Activated naive CD8-positive, alpha-beta T cell treated with anti-CD3 and anti-CD28 coated beads, Interleukin-2, amount 10 ng/mL, durations not matched to agents 7 days and 5 days (primary cell): ENCODE measurements at places on chromosomes 1 and 21. TPM values are rescaled to one million over a fixed set of nuclear protein-coding genes. Genes with fewer than 3 reads are reported as not detected.

DNA sequence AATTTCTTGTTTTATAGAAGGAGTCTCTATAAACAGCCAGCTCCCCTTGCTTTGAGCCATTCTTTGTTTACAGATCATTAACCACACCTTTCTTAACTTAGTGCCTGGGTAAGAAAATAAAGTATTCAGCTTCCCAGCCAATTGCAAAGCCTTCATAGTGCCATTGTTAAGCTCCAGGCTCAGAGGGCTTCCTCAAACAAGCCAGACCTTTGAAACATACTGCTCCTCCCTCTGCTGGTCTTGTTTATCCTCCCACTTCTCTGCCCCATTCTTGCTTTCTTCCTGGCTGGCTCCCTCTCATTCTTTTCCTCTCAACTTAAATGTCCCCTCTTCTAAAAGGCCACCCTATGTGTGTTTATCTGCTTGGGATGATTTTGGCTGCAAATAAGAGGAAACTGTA, 319.4 kb upstream of the ST6GALNAC5 start:
- H3K27ac ChIP-seq = no peak overlapping the region
- H3K4me3 ChIP-seq = no peak overlapping the region
- DNase-seq = no peak
- no peaks in the 10 kb centered on the region for H3K4me1 ChIP-seq

The LDLRAD1 gene
- not detected for total RNA-seq

DNA sequence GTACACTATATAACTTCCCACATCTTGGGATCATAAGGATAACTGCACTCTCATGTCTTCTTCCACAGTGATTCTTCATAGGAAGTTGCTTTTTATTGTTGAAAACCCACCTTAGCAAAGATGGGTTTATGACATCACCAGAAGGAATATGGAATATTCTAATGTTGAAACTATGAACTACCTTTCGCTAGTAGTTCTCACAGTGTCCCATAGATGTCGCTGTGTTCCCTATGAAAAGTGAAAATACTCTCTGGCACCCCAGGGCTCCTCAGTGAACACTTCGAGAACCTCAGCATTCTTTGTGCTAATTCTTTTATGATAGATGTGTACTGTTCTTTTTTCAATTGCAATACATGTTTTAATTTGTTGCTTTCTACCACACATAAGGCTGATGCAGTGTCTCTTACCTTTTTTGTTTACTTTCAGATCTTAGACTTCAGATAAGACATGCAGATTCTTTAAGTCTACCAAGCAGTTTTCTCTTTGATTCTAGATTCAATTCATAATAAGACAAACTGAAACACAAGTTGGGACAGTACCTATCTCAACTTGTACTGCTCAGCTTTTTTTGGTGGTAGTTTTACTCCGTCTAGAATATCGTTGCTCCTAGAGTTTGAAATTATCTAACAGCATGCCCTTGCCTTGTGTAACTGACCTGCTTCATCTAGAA, 90.8 kb downstream of the GTF2B start:
- H3K27me3 ChIP-seq = no peaks in the 10 kb centered on the region
- peak overlapping the region; percentile 36 for H3K27ac ChIP-seq
- H3K36me3 ChIP-seq = peaks cover 43% of the 10 kb centered on the region
- no peak overlapping the region for H3K4me3 ChIP-seq
- DNase-seq = no peak

DNA sequence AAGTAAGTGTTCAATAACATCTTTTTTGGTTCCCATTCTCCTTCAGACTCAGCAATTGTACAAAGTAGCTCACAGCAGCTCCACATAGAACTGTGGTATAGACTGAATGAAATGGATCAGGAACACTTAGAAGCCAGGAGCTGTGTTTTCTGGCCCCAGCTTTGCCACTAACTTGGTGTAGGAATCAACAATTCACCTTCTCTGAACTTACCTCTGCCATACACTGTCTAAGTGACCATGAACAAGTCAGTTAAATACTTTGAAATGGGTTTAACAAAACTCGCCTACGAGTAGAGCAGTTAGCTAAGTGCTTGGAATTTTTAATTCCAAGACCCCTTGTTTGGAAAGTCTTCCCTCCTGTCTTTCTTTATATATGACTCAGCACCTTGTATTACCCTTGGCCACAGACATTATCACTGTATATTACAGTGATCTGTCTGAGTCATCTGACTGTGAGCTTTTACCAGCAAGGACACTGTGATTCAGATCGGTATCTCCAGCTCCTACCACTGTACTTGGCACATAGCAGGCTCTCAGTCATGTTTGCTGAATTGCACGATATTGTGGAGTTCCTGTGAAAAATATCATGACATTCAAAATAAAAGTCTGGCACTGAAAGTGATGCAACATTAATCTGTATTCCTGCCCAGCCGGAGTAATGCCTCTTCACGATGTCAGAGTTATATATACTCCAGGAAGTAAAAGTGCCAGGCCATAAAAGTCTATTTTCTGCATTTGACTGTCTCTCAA, 101.7 kb upstream of the BEND5 start:
- peaks cover 7% of the 10 kb centered on the region for H3K27me3 ChIP-seq
- H3K4me1 ChIP-seq = no peaks in the 10 kb centered on the region
- no peak overlapping the region for H3K27ac ChIP-seq
- H3K4me3 ChIP-seq = no peak overlapping the region
- DNase-seq = no peak

- H3K4me3 ChIP-seq = no peak overlapping the region
- peaks cover 48% of the 10 kb centered on the region for H3K36me3 ChIP-seq
- no peaks in the 10 kb centered on the region for H3K4me1 ChIP-seq
- H3K27me3 ChIP-seq = no peaks in the 10 kb centered on the region
Observed at GRCh38 chr1:99992760-99993467, 23.1 kb downstream of the SLC35A3 start.

DNA sequence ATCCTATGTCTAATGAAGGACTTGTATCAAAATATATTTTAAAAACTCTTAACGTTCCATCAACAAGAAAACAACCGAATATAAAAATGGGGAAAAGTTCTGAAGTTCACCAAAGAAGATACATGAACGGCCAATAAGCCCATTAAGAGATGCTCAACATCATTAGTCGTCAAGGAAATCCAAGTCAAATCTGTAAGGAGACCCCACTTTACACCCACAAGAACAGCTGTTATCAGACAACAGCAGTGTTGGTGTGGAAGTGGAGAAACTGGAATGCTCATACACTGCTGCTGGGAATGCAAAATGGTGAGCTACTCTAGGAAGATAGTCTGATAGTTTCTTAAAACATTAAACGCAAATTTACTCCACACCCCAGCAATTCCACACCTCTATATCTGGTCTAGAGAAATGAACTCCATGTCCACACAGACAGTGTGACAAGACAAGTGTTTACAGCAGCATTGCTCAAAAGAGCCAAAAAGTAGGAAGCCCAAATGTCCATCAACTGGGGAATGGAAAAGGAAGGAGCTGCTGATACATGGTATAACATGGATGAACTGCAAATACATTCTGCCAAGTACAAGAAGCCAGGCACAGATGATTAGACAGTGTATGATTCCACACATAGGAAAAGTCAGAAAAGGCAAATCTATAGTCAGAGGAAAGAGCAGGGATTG, 18.5 kb downstream of the UBE2G2 start:
- H3K36me3 ChIP-seq = peaks cover 21% of the 10 kb centered on the region
- DNase-seq = no peak
- no peak overlapping the region for H3K4me3 ChIP-seq
- H3K27ac ChIP-seq = no peak overlapping the region

DNA sequence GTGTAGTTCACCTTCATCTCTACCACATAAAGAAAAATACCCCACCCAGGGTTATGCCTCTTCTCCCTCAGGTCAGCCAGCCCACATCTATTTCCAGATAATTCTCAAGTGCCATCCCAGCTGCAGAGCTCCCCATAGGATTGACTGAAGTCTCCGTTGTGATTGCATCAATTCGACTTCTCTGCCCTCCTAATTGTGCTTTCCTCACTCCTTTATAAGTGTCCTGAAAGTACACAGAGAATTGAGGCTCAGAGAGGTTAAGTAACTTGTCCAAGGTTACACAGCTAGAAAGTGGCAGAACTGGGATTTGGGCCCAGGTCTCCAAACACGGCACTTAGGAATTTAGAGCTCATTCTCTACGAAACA, 15.0 kb downstream of the ZSWIM5 start:
- no peaks in the 10 kb centered on the region for H3K36me3 ChIP-seq
- H3K4me1 ChIP-seq = no peaks in the 10 kb centered on the region
- peaks cover 2% of the 10 kb centered on the region for H3K27me3 ChIP-seq
- H3K27ac ChIP-seq = no peak overlapping the region
- no peak overlapping the region for H3K4me3 ChIP-seq
- DNase-seq = no peak

The TAS1R1 gene
- not detected for total RNA-seq

The DDAH1 gene
- total RNA-seq = not detected

The ADAMTS4 gene
- 3.5 TPM for total RNA-seq

DNA sequence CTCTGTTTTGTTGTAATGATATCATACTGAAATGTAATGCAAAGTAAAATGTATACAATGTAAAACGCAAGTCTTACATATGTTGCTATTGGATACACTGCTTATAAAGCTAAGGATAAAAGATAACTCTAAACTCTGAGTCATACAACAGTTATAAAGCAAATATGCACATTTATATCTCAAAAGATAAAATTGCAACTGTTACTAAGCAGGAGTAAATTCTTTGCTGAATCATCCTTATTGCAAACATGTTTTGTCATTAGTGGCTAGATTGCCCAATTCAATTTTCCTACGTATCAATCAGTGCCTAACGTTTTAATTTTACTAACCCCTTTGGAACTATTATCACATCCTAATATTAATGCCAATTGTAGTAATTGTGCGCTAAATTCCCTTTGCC, 762.9 kb downstream of the LTN1 start:
- no peak for DNase-seq
- H3K27me3 ChIP-seq = no peaks in the 10 kb centered on the region
- H3K4me3 ChIP-seq = no peak overlapping the region
- H3K36me3 ChIP-seq = no peaks in the 10 kb centered on the region

The C8B gene
- total RNA-seq = not detected
